SJSA1 (cell line): ENCODE measurements at places on chromosomes 16 and 17. TPM values are rescaled to one million over a fixed set of nuclear protein-coding genes. Genes with fewer than 3 reads are reported as not detected.

DNA sequence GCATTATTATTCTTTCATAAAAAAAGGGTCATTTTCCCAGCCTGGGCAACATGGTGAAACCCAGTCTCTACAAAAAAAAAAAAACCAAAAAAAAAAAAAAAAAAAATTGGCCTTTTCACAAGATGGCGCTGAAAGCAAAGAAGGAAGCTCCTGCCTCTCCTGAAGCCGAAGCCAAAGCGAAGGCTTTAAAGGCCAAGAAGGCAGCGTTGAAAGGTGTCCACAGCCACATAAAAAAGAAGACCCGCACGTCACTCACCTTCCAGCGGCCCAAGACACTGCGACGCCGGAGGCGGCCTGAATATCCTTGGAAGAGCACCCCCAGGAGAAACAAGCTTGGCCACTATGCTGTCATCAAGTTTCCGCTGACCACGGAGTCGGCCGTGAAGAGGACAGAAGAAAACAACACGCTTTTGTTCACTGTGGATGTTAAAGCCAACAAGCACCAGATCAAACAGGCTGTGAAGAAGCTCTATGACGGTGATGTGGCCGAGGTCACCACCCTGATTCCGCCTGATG lies 4.9 kb upstream of the PGAP6 start:
- no peaks in the 10 kb centered on the region for H3K27me3 ChIP-seq
- H3K4me3 ChIP-seq = no peak overlapping the region
- DNase-seq = no peak

DNA sequence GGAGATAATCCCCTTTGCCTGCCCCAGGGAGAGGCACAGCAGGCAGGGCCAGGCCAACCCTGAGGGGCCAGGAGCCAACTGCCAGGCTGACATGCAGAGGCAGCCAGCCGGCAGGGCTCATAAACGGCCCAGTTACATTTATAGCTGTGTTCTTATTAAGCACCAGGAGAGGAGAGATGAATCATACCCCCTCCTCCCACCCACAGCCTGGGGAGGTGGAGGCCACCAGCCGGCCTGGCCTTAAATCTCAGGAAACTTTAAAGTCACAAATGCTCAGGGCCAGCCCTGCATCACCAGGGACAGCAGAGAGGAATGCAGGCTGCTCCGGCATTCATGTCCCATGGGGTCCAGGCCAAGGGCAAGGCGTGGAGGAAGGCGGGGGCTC lies 177.2 kb downstream of the TMEM132E start:
- DNase-seq = no peak
- H3K4me3 ChIP-seq = no peak overlapping the region
- H3K36me3 ChIP-seq = no peaks in the 10 kb centered on the region
- no peak overlapping the region for H3K27ac ChIP-seq

- no peak overlapping the region for H3K27ac ChIP-seq
- peaks cover 22% of the 10 kb centered on the region for H3K4me1 ChIP-seq
- no peak overlapping the region for H3K4me3 ChIP-seq
- H3K27me3 ChIP-seq = no peaks in the 10 kb centered on the region
These were observed 109.8 kb downstream of the ZFHX3 start for GRCh38 chr16:72937916-72938794.

DNA sequence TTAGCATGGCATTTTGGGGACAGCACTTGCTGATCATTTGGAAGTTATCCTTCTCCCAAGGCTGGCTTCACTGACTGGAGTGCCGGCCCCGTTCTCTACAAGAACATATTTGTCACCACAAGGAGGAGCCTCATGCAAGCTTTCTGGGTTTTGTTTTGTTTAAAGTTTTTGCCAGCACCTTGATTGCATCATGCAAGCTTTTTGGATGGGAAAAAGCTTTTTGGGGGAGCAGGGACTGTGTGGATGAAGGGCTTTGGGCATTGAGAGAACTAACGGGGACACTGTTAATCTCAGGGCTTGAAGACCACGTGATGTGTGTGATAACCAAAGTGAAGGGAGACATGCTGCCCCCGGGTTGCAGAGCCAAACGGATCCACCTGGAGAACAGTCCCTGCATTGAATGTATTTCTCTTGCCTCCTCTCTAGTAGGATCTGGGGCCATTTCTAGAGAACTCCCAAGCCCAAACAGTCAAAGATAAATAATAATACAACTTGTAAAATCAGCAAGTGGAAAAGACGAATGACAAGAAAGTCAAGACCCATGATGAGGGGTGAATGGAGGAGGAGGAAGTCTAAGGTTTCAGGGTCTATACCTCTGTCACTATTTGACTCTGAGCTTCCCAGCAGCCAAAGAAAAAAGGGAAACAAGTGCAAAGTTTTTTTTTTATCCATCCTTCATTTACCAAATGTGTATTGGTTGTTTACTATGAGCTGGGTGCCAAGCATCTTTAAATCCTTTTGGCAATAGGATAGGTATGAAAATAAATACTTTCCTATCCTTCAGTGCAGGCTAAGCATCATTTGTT lies 17.2 kb downstream of the TMEM114 start:
- H3K27me3 ChIP-seq = peaks cover 3% of the 10 kb centered on the region; the same call in 1 of the 2 replicates
- no peak for DNase-seq
- peaks cover 25% of the 10 kb centered on the region for H3K4me1 ChIP-seq
- H3K36me3 ChIP-seq = no peaks in the 10 kb centered on the region

Gene PRR29
- total RNA-seq = 0.08 TPM in 1 of 2 replicates, not detected in the other

Gene HCRT
- total RNA-seq = not detected in 2 replicates

DNA sequence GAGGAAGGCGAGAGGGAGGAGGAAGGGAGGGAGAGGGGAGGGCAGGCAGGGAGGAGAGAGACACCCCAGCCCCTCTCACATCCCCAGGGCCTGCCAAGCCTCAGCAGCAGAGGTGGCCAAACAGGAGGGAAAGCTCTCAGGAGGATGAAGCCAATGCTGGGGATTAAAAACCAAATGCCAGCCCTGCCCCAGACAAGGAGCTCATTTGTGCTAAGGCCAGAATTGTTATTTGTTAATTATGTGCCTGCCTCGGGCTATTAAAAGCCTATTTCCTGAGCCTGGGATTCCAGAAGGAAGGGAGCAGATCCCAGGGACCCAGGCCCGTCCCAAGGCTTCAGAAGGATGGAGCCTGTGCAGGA lies 27.9 kb upstream of the GINS2 start:
- H3K4me3 ChIP-seq = no peak overlapping the region
- no peak overlapping the region for H3K27ac ChIP-seq
- H3K4me1 ChIP-seq = no peaks in the 10 kb centered on the region
- H3K27me3 ChIP-seq = no peaks in the 10 kb centered on the region
- H3K36me3 ChIP-seq = no peaks in the 10 kb centered on the region

Gene TK1
- total RNA-seq = 305 and 456 TPM in 2 replicates

DNA sequence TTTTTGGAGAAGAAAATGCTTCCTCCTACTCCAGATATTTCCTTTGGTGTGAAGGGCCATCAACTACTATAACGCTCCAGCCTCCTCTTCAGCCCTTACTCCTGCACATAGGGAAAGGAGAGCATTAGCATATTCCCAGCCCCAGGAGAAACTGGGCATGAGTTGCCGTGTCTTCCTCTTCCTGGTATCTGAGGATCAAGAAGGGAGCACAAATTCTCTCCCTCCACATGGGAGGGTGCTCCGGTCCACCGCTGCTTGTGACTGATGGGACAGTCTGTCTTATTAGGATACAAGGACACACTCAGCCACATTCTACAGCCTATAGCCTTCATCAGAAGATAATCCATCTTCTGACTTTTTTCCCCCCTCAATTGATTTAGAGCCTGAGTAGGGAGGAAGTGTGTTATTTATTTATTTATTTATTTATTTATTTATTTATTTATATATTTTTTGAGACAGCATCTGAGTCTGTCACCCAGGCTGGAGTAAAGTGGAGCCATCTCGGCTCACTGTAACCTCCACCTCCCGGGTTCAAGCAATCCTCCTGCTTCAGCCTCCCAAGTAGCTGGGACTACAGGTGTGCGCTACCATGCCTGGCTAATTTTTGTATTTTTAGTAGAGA lies 16.6 kb upstream of the CYB5B start:
- H3K27me3 ChIP-seq = no peaks in the 10 kb centered on the region
- H3K4me1 ChIP-seq = peaks cover 25% of the 10 kb centered on the region
- H3K27ac ChIP-seq = no peak overlapping the region
- H3K36me3 ChIP-seq = no peaks in the 10 kb centered on the region
- no peak for DNase-seq
- no peak overlapping the region for H3K4me3 ChIP-seq

Gene TBC1D26
- total RNA-seq = not detected in 2 replicates

Gene GCGR
- total RNA-seq = not detected in 2 replicates

Gene TBC1D3H
- total RNA-seq = not detected in 2 replicates

Gene TEX19
- 0.19 and 0.34 TPM in 2 replicates for total RNA-seq

Gene GPR139
- not detected in 2 replicates for total RNA-seq

DNA sequence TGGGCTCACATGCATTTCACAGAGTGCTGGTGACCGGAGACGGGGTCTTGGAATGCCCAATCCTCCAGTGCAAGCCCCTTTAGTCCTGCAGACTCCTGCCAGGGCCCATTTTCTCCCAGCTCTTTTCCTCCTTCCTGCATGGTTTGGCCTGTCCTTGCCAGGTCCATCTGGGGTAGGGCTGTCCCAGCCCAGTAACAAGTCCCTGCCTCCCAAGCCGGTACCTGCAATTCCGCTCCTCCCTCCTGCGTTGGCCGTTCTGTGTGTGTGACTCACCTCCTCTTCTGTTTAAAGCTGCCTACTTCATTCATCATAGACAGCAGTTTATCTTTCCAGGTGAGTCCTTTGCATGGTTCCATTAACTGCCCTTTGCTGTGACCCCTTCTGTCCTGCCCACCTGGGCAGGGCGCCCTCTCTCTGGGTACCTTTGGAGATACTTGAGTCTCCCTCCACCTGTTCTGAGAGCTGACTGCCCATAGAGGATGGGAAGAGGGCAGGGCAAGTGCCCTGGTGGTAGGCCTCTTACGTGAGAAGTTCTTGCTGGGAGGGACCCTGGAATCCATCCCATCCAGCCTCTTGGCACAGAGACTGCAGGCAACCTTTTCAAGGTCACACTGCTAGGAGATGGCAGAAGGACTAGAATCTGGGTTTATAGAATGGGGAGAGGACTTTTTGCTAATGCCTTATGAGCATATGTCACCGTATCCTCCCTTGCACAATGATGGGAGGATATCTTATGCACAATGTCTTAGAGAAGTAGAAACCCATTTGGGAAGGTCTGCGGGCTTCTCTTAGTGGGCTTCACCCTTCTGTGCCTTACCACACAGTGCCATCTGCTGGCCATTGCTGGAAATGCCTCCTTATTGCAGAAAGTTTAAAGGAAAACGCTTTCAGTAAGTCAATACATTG lies 29.7 kb upstream of the LGALS9 start:
- DNase-seq = peak; percentile 77
- H3K36me3 ChIP-seq = peaks cover 24% of the 10 kb centered on the region
- H3K4me3 ChIP-seq = no peak overlapping the region
- H3K27me3 ChIP-seq = no peaks in the 10 kb centered on the region

DNA sequence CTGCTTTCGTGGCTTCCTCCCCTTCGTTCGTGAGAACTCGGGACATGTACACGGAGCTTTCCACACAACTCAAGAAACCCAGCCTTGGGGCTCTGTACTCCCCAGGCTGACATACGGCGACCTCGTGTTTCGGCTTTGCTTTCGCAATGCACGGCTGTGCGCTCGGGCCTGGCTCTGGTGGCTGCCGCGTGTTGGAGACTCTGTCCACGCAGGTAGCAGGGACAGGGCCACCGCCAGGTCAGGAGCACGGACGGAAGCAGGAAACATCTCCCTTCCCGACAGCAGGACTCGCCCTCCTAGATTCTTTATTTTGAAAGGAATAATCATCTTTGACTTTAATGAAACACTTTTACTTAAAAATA lies 17.3 kb downstream of the UTS2R start:
- H3K4me1 ChIP-seq = peaks cover 41% of the 10 kb centered on the region

GRCh38 chr17:80858301-80859001 lies 133.2 kb upstream of the CHMP6 start:
- DNase-seq = no peak
- H3K4me3 ChIP-seq = no peak overlapping the region
- peaks cover 46% of the 10 kb centered on the region for H3K36me3 ChIP-seq
- H3K27me3 ChIP-seq = no peaks in the 10 kb centered on the region

- H3K4me3 ChIP-seq = no peak overlapping the region
- H3K36me3 ChIP-seq = no peaks in the 10 kb centered on the region
- no peaks in the 10 kb centered on the region for H3K27me3 ChIP-seq
These were observed 1.9 kb upstream of the CLEC19A start for GRCh38 chr16:19283637-19284036.

Gene GPATCH8
- total RNA-seq = 5.6 and 22.7 TPM in 2 replicates

- H3K4me3 ChIP-seq = no peak overlapping the region
- no peaks in the 10 kb centered on the region for H3K36me3 ChIP-seq
- no peaks in the 10 kb centered on the region; the same call in 1 of the 2 replicates for H3K27me3 ChIP-seq
- no peak for DNase-seq
- no peak overlapping the region for H3K27ac ChIP-seq
- H3K4me1 ChIP-seq = no peaks in the 10 kb centered on the region
These were observed 67.9 kb downstream of the PCTP start for GRCh38 chr17:55818451-55819375.

DNA sequence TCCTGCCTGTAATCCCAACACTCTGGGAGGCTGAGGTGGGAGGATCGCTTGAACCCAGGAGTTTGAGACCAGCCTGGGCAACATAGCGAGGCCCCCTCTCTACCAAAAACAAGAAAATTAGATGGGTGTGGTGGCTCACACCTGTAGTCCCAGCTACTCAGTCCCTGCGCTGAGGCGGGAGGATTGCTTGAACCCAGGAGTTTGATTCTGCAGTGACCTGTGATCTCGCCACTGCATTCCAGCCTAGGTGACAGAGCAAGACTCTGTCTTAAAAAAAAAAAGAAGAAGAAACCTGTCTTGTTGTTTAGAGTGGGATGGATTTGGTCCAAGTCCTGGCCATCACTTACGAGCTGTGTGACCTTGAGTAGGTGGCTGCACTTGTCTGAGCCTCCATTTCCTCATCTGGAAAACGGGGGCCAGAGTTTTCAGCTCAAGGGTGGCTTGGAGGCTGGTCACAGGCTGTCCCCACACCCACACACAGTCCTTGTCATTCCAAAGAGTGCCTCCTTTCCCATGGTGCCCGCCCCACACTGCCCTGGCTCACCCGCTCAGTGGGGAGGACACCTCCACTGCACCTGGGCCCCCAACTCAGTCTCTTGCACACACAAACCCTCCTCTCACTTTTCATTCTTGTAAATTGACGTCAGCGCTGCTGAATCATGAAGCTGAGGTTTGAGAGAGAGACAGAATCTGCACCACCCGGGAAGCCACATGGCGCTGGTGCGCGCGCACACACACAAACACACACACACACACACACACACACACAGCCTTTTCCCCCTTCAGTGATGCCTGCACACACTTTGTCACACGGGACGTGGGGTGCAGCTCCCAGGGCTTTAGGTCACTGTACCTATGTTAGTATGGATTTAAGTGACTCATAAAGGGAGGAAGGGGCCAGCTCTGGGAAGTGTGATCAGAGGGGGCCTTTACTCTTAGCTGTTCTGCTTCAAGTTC lies 4.2 kb downstream of the SOCS1 start:
- H3K4me1 ChIP-seq = peaks cover 36% of the 10 kb centered on the region
- H3K36me3 ChIP-seq = peaks cover 49% of the 10 kb centered on the region
- H3K27me3 ChIP-seq = no peaks in the 10 kb centered on the region

Gene HAP1
- total RNA-seq = not detected in 2 replicates

DNA sequence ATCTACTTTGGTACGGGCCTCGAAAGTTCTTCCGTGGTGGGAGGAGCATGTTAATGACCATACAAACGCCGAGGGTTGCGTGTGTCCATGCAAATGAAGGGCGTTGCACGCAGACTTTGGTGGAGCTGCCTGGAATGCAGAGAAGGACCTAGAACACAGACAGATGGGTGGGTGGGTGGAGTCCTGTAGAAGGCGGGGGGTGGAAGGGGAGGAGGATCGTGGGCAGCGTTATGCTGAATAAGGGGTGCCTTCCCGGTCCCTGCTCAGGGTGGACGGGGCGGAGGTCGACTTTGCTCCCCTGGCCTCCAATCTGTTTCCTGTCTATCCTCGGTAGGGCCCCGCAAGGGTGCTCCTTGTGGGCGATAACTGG lies 795 bp upstream of the PAQR4 start:
- peaks cover 22% of the 10 kb centered on the region for H3K27me3 ChIP-seq
- no peak overlapping the region for H3K27ac ChIP-seq
- H3K36me3 ChIP-seq = peaks cover 38% of the 10 kb centered on the region
- H3K4me3 ChIP-seq = peak overlapping the region; percentile 86

Gene KRT13
- total RNA-seq = not detected in 2 replicates

Gene FBXO39
- 0.87 TPM in 1 of 2 replicates, not detected in the other for total RNA-seq

Gene KCNAB3
- total RNA-seq = 0.45 and 2.7 TPM in 2 replicates

Gene MEOX1
- not detected in 2 replicates for total RNA-seq

Gene CARHSP1
- total RNA-seq = 162 and 182 TPM in 2 replicates
